ENCODE measurements at places on chromosomes 7 and 10.

- no peak for DNase-seq
Measured at GRCh38 chr10:79105150-79105739, 36.5 kb downstream of the ZMIZ1 start.

GRCh38 chr10:12338981-12339380, 10.4 kb upstream of the CAMK1D start:
- no peak for DNase-seq

DNA sequence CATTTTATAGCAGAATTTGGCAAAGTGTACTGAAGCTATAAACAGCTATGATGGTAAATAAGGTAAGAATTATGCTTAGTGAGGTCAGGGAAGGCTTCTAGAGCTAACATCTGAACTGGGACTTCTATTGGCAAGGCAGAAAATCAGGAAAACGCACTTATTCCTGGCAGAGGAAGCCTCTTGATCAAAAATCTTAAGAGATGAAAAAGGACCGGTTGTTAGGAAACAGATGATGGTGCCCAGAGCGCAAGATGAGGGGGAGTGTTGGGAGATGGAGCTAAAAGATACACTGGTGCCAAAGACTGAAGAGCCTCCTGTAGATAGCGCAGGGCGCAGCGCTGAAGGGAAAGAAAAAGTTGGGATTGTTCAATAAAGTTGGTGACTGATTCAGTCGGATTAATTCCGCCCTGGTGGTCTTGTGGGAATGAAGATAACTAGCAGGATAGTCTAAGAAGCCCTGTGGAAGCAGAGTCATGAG, 550 bp upstream of the CALU start:
- no peak for DNase-seq

- DNase-seq = no peak
Measured at GRCh38 chr10:61950449-61951143, 49.1 kb downstream of the ARID5B start.

DNA sequence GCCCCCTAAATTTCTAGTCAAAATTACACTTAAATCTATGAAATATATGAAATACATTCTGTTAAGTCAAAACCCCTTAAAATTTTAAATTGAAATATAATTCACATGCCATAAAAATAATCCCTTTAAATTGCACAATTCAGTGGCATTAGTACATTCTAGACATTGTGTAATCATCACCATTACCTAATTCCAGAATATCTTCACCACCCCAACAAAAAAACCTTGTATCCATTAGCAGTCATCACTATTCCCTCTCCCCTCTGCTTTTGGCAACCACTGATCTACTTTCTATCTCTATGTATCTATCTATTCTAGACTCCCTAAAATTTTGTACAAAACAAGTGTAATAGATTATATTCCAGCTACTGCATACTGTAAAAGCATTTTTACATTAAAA, 261.2 kb downstream of the GLI3 start:
- DNase-seq = no peak

- no peak for DNase-seq
Measured at GRCh38 chr10:95567903-95568630, 6.9 kb upstream of the SORBS1 start.

GRCh38 chr7:22252936-22253536, 103.9 kb downstream of the RAPGEF5 start:
- DNase-seq = no peak

- DNase-seq = no peak
Measured at GRCh38 chr7:106284714-106285050, at the start of gene NAMPT. TSS of gene NAMPT (minus strand) at chr7:106284983. CDS start at chr7:106284884, 99 bp downstream.

DNA sequence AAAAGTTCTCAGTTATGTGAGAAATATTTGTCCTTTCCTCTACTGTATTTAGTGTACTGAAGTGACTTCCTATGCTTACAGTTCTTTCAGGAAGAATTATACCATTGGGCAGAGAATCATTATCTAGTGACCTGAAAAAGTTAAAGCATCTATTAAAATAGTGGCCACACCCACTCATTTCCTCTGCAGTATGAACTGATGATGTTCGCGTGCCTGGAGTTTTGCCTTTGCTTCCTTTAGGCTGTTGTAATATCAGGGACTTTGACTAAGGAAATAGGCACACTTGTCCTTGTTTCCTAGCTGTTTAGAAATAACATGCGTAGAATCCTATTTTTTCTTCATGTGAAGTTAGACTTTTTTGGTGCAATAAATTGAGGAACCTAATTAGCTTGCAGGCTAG, 100.7 kb downstream of the ZMYND11 start:
- no peak for DNase-seq

GRCh38 chr10:124849111-124849773, 47.6 kb downstream of the ABRAXAS2 start:
- no peak for DNase-seq

GRCh38 chr10:6583447-6583846, 3.4 kb upstream of the PRKCQ start:
- no peak for DNase-seq

DNA sequence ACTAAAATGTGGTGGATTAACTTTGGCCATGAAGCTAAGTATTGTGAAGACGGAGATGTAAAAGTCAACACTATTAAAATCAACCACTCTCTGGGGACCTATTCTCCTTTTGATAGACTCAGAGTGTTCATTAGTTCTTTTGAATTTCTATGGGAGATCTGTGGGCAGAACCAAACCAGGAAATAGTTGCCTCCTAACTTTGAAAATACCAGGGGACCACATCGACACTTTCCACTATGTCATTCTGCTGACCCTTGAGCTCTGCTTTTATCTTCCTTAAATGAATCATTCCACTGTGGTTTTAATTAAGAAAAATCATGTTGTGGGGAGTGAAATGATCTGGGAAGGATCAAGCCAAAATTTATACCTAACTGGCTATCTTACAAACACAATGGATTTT, 960.5 kb downstream of the GATA3 start:
- no peak for DNase-seq

DNA sequence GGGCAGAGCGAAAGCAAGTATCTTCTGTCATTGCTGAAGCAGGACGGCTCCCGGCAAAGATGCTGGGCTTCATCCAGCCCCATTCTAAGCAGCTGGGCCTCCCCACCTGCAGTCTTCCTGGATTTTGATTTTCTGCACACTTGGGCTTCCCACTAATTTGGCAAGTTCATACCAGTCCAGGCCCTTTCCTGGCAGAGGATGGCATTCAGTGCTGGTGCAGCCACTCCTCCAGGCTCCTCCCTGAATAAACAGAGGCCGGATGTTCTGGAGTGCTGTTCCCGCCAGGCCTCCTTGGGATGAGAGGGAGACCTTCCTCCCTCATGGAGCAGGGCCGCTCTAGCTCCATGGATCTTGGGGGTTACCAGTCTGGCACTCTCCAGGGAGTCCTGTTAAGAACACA, 3.4 kb downstream of the BAG3 start:
- DNase-seq = no peak

DNA sequence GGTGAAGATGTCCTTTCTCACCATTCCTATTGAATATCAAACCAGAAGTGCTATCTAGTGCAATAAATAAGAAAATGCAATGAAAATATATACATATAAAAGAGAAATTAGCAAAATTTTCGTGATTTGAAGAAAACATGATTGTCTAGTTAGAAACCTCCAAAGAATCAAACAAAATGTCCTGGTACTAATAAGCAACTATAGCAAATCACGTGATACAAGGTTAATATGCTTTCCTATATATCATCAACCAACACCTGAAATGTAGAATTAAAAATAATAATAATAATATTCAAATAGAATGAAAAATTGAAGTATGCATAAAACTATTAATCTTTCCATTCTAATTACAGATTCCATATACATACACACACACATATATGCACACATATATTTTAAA, 183.9 kb upstream of the POM121L12 start:
- no peak for DNase-seq

GRCh38 chr10:26887611-26888215, 27.0 kb upstream of the ABI1 start:
- DNase-seq = no peak

DNA sequence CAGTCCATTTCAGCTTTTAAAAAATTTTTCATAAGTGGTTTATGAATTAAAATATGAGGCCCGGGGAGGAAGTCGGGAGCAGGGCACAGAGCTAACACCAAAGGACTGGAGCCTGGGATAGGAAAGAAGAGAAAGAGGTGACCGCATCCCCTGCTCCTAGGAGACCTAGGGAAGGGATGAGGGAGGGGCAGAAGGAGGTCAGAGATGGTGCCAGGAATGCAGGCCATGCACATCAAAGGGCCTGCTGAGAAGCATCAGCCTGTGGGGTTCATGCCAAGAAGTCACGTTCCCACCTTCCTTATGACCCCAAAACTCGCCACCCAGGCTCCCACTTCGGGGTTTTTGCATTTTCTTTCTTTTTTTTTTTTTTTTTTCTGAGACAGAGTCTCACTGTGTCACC, 14.7 kb upstream of the TOMM7 start:
- DNase-seq = no peak

DNA sequence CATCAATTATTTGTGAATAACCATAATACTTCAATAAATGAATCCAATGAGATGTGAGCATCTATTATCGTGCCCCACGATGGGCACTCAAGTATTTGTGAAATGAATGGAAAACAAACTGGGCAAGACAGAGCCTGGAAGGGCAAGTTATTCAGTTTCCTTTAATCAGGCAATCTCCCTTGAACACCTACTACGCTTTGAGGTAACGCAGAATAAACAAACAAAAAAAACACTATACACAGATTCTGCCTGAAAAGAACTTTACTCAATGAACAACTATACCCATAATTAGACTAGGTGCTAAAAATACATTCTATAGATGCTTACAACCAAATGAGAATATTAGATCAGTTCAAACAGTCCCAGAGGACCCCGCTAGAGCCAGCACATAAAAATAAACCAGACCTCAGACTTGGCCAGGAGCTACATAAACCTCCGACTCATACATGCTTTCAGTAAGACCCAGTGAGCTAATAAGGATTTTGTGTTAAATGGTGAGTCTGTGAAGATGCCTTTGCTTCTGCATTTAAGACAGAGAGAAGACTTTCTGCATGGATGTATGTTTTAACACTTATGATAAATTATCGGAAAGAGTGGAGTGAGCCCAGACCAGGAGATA, 121.3 kb downstream of the MPP7 start:
- no peak for DNase-seq

GRCh38 chr7:50653126-50653864, 88.1 kb upstream of the DDC start:
- no peak for DNase-seq

GRCh38 chr7:138434597-138435019, 25.5 kb upstream of the TRIM24 start:
- DNase-seq = no peak

- DNase-seq = no peak
Measured at GRCh38 chr7:105642264-105642663, 61.0 kb upstream of the EFCAB10 start.

DNA sequence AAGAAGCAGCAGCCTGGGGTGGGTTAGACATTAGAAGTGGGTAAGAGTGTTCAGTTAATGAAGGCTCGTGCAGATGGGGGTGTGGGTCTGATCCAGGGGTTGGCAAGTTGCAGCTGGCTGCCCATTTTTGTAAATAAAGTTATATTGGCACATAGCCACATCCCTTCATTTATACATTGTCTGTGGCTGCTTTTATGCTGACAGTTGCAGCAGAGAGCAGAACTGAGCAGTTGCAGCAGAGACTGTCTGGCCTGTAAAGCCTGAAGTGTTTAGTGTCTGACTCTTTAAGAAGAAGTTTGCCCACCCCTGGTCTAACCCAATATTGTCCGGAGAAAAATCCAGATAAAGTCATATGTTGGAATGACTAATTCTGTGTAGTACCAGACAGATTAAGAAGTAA, 38.1 kb downstream of the GLRX3 start:
- no peak for DNase-seq

GRCh38 chr10:128894641-128895040, 572.4 kb upstream of the MGMT start:
- no peak for DNase-seq

DNA sequence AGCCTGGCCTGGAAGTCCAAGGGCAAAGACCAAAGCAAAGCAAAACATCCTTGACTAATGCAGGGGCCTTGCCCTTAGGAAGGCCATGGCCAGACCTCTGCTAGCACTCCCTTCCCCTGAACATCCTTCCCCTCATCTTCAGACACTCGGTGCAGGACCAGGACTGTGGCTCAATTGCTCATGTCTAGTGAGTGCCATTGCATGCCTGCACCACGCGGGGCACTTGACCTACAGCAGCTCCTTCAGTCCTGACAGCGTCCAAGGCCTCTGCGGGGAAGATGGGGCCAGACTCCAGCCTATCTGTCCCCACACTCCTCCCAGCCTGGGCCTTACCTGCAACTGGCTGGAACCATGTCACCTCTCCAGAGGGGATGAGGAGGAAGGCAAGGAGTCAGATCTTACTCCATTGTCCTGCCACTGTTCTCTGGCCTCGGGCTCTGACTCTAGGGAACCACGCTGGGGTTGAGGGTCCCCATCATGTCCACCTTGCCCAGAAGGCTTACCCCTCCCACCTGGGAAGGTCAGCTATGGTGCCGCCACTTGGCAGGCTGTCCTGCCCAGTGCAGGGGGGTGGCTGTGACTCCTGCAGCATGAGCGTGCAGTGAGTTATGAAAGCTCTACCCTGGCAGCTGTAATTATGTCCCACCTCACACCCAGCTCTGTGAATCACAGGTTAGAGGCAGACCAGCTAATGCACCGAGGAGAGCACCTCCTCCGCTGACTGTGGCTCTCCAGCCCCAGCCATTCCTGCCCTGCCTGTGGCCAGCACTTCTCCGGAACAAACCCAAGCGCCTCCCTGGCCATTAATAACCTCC, 16.1 kb downstream of the DRGX start:
- DNase-seq = no peak

- no peak for DNase-seq
Measured at GRCh38 chr10:75097666-75098285, 13.7 kb upstream of the SAMD8 start.

DNA sequence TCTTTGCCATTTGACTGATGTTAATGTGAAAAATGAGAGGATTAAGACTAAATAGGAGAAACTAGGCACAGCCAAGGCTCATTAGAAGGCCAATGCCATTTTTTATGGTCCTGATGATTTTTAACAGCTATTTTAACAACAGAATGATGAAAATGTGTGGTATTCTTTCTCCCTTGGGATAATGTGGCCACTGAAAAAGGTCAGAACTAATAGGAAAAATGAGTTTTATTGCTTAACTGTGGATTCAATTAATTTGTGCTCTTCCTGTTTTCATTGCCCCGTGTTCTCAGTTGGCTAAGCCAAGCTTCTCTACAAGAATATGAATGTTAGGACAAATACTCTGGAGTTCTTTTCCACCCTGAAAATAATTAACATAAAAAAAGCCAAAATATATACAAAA, 56.6 kb downstream of the BMPER start:
- no peak for DNase-seq

- DNase-seq = no peak
Measured at GRCh38 chr7:107661865-107662379, 1.3 kb downstream of the SLC26A4 start.

DNA sequence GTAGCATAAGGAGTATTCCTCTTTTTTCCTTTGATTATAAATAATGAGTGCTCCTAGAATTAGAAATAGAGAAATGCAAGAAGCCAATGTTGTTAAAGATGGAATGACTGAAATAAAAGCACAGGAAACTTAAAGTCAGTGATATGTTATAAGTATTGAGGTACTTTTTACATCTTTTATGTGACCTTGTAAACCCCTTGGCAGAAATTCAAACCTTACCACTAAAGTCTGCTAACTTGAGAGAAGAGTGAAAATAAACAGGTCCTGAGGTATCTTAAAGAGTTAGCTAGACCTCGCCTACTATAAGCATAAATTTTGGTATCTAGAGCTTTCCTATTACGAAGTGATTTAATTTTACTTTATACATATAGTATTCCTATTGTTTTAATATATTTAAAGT, 188.2 kb downstream of the DKK1 start:
- DNase-seq = no peak

Data from amniotic stem cell (primary cell).